ENCODE measurements at places on chromosomes 2 and 18.

GRCh38 chr2:45709137-45709536 is 57.7 kb downstream of the PRKCE start:
- no peak for DNase-seq

DNA sequence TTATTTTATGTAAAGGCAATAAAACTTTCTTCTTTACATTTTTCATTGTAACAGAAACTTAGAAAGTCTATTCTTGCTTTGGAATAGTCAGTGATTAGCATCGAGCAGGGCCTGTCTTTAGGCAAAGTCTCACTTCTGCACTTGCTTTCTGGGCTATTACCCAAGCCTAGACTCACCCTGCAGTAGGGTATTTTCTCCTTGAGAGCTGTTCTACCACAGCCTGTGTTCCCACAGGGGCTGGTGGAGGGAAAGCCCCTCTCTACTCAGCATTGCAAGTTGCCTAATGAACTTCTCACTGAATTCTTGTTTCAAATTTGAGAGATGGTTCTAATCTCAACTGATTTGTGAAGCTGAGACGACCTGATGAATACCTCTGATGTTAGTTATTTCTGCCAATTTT is 111.7 kb upstream of the KLHL14 start:
- no peak for DNase-seq

DNA sequence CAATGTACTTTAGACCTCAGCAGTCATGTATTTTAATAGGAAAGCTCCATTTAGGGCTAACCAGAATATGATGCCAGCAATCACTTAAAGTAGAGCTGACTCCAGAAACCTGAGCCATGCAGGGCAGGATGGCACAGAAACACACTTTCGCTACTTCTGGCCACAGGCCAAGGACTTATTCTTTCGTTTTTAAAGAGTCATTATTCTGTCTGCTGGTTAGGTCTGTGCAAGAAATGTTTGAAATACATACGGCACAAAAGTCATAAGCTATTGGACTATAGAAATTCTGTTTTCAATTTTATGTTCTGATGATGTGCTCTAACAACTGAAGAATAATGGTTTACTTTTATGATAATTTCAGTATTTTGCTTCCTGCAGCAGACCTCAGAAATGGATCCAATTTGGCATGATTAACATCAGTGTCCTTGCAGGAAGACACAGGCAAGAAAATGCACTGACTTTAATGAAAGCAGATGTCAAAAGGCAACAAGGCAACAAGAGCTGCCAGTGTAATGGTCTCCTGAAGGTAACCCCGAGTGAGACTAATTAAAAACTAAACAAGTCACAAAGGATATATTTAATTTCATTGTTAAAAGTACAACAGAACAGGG is 114.4 kb upstream of the CHRNA1 start:
- peak; percentile 75 for DNase-seq

DNA sequence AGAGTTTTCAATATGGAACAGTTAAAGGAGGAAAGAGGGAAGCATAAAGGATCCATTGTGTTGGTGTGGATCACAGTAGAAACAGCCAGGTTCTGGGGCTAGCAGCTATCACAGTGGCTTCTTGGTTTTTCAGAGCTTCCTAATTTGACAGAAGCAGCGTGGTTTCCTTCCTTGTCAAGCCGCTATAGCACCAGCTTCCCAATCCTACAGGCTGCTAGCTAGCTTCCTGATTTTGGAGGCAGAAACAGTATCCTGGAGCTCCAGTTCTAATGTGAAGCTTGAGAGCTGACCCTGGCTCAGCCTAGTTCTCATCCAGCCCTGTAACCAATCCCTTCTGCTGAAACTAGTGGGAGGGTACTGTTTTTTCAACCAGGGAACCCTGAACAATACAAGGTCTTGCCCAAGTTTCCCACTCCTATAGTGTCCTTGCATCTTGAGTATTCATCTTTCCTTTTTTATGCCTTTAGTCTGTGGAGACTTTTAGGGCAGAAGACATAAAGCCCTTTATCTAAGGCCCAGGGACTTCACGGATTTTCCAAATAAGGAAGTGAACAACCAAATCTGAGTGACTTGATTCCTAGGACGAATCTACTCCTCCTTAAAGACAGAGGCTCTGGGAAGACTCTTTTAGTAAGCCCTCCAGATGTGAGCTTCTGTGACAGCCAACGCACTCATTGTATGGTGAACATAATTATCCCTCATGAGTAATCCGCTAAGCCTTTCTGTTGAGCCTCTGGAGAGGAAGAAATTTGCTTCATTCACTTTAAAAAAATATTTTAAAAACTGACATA is 33.8 kb downstream of the CCDC93 start:
- peak; percentile 75 for DNase-seq

DNA sequence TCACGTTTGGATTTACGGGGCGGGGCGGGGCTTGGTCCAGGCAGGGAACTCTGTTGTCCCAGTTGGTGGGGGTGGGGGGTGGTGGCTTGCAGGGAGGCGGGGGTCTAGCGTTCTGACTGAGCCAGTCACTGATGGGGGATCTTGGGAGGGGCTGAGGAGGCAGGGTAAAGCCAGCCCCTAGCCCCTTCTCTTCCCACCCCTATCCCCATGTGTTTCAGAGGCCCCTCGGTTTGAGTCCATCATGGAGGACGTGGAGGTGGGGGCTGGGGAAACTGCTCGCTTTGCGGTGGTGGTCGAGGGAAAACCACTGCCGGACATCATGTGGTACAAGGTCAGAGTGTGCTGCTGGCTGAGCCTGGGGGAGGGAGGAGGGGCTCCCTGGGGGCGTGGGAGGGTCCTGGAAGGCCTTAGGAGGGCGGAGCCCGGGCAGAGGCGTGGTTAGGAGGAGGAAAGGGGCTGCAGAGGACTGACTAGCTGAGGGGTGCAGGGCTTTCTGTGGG is 22.0 kb upstream of the GMPPA start:
- no peak for DNase-seq

- no peak for DNase-seq
Measured at GRCh38 chr2:36677996-36678605, 18.4 kb upstream of the VIT start.

- no peak for DNase-seq
Measured at GRCh38 chr18:74501386-74501785, 5.2 kb downstream of the CNDP2 start.

DNA sequence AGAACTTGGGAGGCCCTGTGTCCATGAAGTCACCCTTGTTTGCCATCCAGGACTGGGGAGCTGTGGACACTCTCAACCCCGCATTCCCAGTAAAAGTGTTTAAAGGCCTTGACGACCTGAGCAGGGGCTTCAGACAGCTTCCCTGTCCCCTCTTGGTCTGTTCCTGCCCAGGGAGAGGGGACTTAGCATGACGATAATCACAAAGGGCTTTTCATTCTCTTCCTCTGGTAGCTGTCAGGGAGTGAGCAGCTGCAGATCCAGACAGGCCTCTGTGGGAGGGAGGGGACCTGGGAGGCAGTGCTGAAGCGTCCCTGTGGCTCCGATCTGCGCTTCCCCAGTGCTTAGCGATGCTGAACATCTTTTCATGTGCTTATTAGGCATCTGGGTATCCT is 77.8 kb upstream of the HS6ST1 start:
- DNase-seq: no peak

- DNase-seq: peak; percentile 68
Measured at GRCh38 chr2:241217320-241218031, 29.0 kb downstream of the ANO7 start.

DNA sequence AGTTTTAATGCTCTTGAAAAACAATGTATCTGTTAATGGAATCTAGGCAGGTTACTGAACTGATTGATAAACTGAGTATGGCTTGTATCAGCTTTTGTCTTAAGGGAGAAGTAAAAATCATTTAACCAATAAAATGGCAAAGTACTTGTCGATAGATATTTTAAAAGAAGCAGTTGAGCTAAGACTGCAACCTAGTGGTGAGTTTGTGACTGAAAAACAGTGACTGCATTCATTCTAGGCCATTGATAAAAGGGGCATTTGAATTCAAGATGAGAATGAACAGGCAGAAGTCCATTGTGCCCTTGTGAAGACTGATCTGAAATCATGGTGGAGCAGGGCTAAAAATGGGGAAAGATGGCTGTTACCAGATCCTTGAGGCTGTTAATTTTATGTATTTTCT is 59.4 kb upstream of the MSTN start:
- peak; percentile 28 for DNase-seq

DNA sequence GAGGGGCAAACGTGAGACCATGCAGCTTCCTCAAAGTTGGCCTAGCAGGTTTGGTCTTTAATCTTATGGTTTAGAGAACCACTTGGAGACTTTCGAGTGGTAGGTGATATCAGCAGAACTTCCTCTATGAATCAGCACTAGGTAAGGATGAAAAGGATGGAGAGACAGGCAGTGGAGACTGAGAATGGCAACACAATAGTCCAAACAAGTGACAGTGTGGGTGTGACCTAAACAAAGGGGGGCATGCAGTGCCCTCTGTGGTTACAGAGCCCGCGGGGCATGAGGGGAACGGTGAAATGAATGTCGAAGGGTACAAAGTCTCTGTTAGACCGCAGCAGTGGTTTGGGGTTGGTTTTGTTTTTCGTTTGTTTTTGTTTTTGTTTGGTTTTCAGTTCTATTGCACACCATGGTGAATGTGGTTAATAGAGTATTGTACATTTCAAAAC is 143.9 kb downstream of the L3MBTL4 start:
- DNase-seq: no peak

- peak; percentile 44 for DNase-seq
Measured at GRCh38 chr2:17747684-17748452, 5.7 kb downstream of the SMC6 start.

DNA sequence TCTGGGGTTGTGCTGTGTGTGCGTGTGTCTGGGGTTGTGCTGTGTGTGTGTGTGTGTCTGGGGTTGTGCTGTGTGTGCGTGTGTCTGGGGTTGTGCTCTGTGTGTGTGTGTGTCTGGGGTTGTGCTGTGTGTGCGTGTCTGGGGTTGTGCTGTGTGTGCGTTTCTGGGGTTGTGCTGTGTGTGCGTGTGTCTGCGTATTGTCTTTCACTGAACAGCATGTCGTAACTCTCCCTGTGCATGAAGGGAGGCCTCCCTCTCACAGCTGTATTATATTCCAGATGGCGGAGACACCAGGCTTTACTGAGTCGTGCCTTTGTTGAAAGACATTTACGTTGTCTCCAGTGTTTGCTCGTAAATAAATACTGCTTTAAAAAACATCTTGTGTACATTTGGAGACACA is 5.9 kb downstream of the ACKR3 start:
- DNase-seq: no peak

- no peak for DNase-seq
Measured at GRCh38 chr2:83224591-83225200, 1234.4 kb downstream of the SUCLG1 start.

DNA sequence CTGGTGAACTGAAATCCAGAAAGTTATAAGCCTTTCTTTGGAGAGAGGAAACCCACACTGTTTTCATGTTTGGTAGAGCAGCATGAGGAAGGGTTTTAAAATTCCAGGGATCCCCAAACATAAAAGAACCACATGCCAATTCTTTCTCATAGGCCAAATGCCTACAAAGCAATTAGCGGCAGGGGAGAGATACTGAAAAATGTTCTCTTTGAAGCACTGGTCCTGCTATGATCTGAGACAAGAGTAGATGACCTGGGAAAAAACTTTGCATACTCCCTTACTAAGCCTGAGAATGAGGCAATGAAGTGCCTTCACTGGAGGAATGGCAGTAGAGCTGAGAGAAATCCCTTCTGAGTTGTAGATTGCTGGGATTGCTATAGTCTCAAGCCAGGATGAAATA is 1261.7 kb downstream of the DSC3 start:
- DNase-seq: no peak

All from RPMI7951 (cell line).